ENCODE measurements at places on chromosomes 6 and 20.

- DNase-seq: no peak
Measured at GRCh38 chr6:88238901-88239300, 72.8 kb upstream of the CNR1 start.

DNA sequence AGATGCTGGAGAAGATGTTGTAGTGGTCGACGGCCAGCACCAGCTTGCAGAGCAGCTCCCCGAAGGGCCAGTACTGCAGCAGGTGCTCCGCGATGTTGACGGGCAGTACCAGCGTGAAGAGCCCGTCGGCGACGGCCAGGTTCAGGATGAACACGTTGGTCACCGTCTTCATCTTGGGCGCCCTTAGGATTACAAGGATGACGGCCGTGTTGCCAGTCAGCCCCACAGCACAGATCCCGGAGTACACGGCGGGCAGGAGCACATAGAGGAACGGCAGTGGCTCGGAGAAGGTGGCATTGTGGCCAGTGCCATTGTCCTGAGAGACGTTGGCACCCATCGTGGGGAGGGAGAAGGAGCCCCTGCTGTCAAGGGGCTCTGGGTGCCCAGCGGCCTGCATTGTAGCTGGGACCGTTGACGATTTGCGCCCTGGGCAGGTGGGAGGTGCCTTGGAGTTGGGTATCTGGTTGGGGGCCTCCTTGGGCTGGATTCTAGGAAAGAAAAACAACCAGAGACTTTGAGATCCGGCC, 867 bp downstream of the NPBWR2 start:
- no peak for DNase-seq

- DNase-seq: no peak
Measured at GRCh38 chr6:78483553-78484197, 383.7 kb upstream of the IRAK1BP1 start.

DNA sequence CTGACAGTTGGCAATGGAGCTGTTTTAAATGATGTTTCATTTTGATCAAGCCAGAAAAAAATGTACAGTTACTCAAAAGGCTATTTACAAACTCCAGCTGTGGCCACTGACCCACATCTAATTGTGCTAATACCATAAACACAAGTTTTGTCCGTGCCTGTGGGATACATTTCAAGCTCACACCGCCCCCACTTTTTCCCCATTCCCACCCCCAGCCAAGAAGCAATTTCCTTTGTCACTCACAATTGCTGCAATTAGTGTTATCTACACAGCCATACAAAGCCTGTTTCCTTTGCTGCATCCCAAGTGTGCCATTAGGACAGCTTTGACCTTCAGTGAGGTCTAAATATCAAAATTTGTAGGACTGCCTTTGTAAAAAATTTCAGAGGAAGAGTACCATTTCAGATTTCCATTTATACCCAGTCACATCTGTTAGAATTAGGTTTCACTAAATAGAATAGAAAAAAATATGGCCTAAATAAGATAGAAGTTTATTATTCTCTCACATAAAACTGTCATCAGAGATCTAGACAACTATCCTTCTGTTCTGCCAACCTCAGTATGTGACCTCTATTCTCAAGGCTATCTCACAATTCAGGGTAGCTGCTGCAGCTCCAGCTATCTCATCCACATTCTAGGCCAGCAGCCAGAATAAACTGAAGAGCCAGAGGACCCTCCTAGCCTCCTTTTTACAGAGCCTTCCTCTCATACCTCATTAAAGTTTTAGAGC, 202.6 kb downstream of the NFATC2 start:
- DNase-seq: no peak

DNA sequence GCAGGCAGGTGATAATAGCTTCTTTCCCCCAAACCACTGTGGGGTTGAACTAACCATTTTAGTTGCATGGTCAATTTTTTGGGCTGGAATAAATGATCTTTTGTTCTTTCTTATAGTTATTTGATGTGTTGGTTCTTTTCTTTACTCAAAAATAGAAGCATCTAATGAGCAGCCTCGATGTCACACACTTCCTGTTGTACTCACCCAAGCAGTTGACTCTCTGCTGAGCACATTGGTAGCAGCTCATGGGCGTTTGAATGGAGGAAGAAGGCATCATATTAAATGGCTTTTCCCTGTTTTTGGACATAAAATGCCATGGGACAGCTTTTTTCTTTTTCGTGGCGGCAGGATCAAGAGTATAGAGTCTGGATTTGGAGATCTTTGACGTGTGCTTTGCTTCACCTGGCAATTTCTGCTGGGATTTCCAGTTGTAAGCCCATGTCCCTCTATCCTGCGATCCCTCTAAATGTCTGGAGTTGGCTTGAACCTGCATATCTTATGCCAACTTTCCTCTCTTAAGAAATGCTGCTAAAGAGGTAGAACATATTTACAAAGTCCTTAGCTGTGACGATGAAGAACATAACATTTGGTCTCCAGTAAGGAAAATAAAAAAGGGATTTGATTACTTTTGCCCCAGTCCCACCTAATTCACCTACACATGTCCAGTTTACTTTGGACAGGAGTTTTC, 268.3 kb downstream of the PRL start:
- no peak for DNase-seq

GRCh38 chr20:50133041-50133440, 20.1 kb upstream of the UBE2V1 start:
- no peak for DNase-seq

DNA sequence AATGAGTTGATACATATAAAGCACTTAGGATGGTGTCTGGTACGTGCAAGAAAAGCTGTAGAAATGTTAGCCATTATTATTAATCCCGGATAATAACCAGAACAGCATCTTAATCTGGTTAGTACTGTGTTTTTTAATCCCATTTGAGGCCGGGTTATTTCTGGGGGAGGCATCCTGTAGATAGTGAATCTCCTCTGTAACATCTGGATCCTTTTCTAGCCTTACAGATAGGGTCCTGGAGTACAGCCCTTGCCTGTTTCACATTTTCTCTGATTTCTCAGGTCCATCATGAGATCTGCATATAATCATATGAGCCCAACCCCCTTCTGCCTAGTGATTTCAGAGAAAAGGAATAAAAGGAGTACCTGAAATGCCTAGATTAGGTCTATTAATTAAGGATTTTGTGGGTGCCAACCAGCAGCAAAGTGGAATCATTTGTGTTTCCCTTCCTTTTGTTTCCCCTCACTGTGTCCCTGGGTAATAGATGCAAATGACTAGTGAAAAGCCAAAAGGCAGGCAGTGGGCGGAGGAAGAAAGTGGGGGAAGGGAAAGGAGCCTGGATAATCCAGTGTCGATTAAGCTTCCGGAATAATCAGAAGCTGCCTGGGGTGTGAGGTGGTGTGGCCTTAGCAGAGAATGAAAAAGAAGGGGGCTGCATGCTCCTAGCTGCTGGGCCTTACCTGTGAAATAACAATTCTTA, 88.9 kb downstream of the SOBP start:
- no peak for DNase-seq

DNA sequence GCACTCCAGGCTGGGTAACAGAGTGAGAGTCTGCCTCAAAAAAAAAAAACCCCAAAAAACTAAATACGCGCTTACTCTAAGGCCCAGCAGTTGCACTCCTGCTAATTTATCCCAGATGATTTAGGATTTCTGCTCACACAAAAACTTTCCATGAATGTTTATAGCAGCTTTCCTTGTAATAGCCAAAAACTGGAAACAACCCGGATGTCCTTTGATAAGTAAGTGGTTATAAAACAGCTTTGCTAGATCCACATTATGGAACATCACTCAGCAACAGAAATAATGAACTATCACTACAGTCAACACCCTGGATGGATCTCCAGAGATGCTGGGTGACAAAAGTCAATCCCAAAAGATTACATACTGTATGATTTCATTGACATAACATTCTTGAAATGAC, 220.4 kb upstream of the JARID2 start:
- DNase-seq: no peak

- no peak for DNase-seq
Measured at GRCh38 chr20:19605786-19606485, 152.1 kb upstream of the RIN2 start.

GRCh38 chr20:25196786-25197120, 1.2 kb downstream of the ENTPD6 start:
- no peak for DNase-seq

DNA sequence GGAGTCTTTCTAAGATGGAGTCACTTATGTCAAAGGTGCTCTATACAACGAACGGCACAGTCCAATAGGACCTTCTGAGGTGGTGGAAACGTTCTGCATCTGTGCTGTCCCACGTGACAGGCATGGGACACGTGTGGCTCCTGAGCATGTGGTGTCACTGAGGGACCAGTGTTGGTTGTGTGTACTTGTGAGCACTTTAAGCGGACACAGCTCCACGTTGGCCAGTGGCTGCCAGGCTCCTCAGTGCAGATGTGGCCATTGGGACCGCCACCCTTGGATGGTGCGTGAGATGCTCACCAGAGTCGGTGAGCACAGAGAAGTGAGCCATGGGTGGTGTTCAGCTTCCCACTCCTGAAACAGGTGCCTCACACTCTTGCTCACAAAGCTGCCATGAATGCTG, 110.0 kb downstream of the SYNDIG1 start:
- no peak for DNase-seq

DNA sequence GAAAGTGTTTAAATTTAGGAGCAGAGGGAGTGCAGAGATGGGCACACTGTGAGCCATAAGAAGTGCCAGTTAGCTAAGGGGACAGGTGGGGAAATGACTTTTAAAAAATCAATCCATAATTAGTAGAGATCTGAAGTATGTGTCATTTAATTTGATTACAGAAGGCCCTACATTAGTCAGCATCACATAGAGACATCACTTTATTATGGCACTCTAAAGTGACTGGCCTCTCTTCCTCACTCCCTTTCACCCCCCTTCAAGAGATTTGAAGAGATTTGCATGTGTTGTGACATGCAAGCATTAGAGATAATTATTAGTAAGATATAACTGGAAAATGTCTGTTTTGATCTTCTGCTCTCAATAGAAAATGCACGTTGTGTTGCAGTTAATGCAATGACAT, 86.7 kb downstream of the SLX4IP start:
- no peak for DNase-seq

DNA sequence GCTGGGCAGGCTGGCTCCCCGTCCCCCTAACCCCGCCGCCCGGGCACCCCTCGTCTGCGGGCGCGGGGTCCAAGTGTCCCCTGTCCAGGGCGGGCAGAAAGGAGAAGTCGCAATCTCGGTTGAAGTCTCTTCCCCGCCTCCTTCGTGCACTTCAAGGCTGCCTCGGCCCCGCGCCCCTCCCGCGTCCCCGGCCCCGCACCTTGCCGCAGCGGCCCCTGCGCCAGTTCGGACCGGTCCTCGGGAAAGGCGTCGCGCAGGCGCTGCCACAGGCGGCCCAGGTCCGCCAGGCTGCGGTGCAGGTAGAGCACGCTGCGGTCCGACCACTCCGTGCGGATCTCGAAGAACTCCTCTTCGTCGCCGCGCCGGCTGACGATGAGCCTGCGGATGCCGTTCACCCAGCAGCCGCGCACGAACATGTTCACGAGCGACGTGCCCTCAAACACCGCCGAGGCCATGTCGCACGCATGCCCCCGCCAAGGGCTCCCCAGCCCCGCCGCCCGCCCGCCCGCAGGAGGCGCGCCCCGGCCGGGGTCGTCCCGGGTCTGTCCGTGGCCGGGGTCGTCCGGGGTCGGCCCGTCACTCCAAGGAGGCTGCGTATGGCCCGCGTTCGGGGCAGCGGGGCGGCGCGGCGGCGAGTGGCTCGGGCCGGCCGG, at the start of gene PXDC1:
PXDC1 (minus strand) TSS at position 637 of the 653 bp plus-strand sequence; CDS start at position 455, 182 bp downstream.
- no peak for DNase-seq

DNA sequence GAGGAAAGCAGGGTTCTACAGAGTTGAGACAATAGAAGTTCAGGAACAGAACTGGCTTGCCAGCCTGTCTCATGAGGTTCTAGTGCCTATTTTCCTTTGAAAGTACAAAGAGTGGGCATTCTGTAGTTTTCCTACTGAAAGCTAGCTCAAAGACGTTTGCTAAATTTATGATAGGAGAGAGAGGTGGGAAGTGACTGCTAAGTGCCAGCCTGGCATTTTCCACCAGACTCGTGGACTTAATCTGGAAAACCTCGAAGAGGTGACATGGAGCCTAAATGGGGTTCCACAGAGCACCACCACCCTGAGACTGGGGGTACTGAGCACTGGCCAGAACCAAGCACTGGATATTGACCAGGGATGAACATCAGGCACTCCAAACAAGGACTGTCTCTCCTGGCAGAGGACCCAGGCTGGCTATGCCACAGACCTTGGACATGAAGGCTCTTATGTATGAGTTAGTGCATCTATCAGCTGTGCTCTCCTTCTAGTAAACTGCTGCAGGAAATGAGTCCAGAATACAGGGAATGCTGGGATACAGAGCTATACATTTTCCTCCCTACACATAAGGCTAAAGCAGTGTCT, 7.1 kb downstream of the PEX6 start:
- DNase-seq: no peak

- DNase-seq: no peak
Measured at GRCh38 chr6:12595161-12595811, 121.3 kb upstream of the PHACTR1 start.

DNA sequence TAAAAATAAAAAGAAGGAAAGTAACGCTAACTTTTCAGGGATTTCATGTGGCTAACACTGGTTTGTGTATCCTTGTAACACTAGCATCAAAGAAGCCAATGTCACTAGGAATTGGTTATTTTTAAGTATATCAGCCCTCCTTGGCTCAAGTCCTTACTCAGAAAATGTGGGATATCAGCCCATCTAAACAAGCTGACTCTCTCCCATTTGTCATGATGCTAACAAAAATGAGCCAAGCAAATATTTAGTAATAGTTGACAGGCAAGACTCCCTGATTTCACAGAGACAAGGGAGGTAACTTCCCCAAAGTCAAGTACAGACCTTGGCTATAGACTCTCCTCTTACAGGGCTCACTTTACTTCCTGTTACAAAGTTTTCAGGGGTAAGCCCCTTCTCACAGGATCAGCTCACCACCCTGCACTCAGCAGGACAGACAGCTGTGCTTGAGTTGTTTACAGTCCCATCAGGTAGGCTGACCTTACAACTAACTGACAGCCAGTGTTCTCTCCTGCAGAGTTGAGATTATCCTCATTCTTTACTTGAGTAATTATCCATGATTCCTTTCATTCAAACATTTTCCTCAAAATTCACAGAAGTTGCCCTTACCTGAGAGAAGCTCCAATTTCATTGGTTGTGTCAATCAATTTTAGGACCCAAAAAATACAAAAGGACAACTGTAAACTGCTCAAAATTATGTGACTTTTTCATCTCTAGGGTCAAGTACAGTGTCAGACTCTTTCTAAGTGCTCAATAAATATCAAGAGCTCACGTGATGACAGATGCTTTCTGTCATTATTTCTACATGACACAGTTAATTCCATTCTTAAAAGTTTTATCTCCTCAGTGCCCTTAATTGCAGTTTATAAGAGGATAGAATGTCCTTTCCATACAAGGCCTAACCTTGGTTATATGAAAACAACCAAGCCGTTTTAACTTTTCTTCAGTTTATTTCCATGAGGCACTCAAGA, 38.1 kb upstream of the BMP5 start:
- DNase-seq: no peak

DNA sequence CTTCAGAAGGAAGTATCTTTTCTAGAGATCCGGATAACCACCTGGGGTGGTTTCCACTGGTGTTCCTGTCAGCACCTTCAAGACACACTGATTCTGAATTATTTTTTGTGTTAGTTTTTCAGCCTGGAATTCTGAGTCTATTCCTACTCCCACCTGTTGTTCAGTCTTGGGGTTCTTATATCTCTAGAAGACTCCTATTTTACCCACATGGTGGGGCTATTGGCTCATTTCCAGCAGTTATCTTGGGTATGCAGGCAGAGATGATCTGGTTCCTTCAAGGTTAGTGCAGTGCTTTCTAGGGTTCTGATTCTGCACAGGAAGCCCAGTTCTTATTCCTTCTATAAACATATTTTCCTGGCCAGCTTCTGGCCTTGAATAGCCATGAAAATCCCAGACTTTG, 175.6 kb upstream of the PDE7B start:
- no peak for DNase-seq

- DNase-seq: no peak
Measured at GRCh38 chr6:34559651-34560365, 3.7 kb upstream of the SPDEF start.
